GM12892 (cell line): ENCODE measurements at places on chromosomes 2 and 18.
A peak's percentile ranks its signal among the peaks of the same experiment; 100 is the strongest.

DNA sequence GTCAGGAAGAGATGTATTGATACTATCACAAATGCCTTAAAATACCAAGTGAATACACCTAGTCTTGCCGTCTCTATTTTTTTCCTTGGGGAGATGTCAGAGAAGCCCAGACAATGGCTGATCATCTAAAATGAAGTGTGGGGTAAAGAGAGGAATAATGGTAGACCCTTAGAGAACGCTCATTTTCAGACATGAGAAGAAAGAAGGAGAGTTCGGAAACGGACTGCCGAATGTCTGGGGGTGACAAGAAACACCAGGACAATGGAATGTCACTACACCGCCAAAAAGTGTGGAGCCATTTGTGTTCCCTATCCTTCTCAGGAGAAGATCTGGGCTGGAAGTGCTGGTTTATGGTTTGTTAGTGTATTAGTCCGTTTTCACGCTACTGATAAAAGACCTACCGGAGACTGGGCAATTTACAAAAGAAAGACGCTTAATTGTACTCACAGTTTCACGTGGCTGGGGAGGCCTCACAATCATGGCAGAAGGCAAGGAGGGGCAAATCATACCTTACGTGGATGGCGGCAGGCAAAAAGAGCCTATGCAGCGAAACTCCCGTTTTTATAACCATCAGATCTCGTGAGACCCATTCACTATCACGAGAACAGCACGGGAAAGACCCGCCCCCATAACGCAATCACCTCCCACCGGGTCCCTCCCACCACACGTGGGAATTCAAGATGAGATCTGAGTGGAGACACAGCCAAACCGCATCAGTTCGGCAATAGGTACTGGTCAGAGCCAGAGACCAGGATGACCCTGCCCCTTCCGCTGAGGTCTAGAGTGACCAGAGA is 743.7 kb downstream of the GALR1 start:
- no peak for DNase-seq

DNA sequence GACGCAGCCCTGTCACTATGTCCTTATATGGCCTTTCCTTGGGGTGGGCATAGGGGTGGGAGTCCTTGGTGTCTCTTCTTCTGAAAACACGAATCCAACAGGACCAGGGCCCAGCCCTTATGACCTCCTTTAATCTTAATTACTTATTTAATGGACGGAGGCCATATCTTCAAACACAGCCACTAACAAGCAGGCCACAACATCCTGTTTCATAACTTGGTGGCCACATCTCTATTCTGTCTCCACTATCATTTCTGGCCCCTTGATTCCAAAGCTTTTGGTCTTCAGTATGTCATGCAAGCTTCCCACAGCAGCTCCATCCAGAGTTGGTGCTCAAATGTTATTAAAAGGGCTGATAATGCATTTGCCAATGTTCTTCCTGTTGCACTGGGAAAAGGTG is 287.3 kb upstream of the SMIM21 start:
- no peak for DNase-seq

GRCh38 chr2:65551528-65551927 is 119.1 kb upstream of the SPRED2 start:
- no peak for DNase-seq

DNA sequence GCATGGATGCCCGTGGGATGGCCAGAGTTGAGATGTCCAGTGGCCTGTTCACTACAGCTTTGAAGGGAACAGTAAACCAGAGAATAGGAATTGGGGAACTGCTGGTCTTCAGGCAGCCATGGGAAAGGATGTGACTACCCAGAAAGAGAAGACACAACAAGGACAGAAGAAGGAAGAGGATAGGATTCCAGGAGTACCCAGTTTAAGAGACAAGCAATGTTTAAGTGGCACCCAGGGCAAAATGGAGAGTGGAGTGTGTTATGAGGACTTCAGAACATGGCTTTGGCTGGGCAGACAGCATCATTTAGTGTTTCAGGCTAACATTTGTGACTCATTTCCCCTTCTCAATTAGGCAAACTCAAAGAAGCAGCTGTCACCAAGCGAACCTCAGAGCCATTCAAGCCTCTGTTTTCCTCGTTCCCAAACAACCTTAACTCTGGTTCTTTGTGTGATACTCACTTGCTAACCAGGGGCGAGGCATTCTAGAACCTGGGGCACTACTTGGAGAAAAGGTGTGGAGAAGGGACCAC is 4.0 kb upstream of the FAM124B start:
- no peak for DNase-seq

GRCh38 chr2:238775591-238775990 is 72.3 kb upstream of the TWIST2 start:
- DNase-seq: no peak

DNA sequence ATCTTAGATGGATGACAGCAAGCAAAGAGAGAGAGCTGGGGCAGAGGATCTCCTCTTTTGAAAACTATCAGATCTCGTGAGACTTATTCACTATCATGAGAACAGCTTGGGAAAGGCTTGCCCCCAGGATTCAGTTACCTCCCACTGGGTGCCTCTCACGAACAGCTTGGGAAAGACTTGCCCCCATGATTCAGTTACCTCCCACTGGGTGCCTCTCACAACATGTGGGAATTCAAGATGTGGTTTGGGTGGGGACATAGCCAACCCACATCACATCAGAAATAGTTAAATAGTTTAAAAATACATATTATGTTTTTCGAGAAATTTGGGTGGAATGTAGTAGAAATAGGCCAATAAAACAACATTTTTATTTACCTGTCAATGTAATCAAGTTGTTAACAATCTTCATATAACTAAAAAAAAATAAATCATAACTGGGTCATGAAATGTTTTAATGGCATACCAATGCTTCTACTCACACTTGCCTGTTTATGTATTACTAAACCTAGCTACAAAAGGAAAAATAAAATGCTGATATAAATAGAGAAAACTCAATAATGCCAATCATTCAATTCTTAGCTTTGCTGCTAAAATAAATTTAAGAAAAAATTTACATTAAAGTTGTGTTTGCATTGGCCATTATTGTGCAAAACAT is 608.9 kb downstream of the SUCLG1 start:
- DNase-seq: no peak

DNA sequence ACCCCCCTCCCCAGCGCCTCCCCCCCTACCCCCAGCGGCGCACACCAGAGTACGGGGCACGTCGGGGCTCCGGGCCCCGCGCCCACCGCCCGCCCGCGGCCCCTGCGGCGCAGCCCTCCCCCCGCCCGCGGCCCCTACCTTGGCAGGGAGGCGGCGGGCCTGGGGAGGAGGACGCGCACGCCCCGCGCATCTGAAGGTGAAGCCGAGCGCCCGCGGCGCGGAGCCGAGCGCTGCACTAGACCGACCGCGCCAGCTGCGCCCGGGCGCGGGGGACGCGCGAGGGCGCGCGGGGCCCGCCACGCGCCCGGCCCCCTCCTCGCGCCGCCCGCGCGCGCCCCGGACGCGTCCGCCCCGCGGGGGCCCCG is at the start of gene ZNF516:
ZNF516 (minus strand) TSS at position 237 of the 365 bp plus-strand sequence. CDS start 52,188 bp downstream, outside the sequence.
- no peak for DNase-seq

DNA sequence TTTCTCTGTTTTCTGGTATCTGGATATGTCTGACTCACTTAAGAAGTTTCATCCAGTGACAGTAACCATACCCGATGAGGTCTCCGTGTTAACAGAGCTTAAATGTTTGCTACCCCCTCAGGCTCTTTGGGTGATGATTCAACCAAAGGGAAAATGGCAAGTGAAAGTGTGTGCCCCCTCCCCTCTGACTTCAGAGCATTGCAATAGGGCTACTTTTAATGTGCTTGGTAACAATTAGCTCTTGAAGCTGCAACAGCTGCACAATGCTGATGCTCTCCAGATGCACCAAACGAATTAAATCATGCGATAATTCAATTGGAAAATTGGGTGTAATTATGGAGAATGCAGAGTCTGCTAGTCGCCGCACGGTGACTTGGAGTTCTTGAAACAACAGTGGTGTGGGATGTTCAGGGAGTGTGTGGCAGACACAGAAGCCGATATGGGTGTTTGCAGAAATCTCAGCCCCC is 270.7 kb downstream of the ALK start:
- DNase-seq: no peak

DNA sequence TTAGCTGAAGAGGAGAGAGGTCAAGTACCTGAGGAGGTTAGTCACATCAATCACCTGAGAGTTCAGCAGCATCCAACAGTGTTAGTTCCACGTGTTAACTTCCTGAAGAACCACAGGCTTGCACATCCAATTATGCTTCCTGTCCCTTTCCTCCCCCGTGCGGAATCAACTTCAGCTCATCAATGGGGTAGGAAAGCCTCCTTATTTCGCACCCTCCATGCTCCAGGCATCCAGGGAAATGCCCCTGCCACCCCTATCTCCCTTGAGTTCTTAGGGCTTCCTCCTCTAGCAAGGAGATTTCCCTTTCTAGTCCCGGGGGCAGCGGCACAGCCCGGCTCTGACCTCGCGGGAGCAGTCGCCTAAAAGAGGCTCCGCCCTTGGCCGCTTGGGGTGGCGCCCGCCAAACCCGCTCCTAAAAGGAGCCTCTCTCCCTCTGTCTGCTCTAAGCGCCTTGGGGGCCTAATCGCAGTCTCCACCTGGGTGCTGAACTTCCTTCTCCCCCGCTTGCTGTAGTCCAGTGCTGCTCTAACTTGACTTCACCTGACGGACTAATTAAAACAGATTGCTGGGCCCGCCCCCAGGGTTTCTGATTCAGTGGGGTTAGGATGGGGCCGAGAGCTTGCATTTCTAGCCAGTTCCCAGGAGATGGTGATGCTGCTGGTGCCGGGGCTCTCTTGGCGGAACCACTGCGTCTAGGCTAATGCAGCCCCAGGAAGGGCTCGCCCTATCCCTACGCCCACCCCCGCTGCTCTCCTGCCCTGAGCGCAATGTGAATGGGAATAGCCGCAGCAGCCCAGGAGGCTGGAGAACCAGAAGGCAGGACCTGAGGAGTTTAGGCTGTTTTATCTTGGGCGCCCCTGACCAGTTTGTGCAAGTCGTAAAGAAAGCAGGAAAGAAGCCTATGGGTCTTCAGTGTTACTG is 3.4 kb upstream of the TET3 start:
- peak; percentile 62 for DNase-seq

- DNase-seq: peak; percentile 19
Measured at GRCh38 chr2:28751956-28752630, 463 bp downstream of the PPP1CB start.

DNA sequence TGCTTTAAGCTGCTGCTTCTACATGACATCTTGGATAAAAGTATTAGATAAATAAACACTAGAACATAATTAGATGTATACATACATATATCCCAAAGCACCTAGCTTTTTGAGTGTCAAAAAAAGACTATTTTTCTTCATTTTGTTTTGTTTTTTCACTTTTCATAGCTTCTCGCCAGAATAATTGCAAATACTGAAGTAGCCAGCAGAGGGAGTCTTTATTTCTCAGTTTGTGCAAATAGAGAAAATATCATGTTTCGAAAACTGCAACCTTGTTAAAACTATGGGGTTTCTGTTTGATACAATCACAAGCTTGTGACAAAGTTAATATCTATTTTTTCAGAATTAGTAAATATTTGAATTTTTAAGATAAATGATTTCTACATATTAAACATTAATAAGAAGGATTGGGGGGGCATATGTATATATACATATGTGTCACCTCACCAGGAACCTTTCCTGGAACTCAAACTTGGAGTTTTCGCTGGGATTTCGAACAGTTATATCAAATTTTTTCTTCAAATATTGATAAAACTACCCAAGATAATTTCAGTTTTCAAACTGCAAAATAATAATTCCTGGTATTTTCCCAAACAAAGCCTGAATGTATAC is 61.0 kb downstream of the GRB14 start:
- no peak for DNase-seq

DNA sequence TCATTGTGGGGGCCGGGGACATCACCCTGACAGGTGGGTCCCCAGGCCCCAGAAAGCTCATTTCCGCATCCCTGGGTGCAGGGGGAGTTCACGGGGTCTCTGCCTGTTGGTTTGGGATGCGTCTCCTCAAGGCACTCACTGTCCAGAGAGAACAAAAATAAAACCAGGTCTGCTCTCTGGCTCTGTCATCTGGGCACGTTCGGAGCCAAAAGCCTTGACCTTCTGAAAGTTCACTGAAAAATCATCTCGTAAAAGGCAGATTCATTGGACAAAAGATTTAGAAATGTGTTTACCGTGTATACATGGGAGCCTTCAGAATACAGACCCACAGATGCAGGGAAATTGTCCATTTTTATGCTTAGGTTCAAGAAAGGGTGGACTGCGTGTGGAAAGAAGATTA is 26.6 kb downstream of the MLPH start:
- DNase-seq: no peak
